ENCODE measurements at places on chromosomes 12 and 14.
A peak's percentile ranks its signal among the peaks of the same experiment; 100 is the strongest.

GRCh38 chr14:72996916-72997315 is 30.0 kb downstream of the ZFYVE1 start:
- DNase-seq: no peak

GRCh38 chr12:630656-631632 is 32.3 kb downstream of the NINJ2 start:
- peak; percentile 59 for DNase-seq

DNA sequence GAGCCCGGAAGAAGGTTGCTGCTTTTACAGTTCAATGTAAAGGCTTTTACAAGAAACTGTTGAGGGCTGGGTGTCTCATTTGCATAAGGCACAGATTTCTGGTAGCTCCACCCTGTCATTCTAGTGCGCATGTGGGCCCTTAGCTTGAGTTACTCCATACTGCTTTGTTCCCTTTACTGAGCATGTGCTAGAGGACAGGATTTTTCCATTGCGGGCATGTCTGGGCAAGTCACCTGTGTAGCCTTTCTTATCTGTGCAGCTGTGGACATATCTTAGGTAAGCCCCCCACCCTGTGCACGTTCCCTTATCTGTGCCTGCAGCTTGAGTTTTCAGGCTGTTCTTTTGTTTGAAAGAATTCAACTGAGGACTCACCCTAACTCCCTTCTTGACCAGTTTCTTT is 56.2 kb upstream of the ARHGAP5 start:
- no peak for DNase-seq

GRCh38 chr14:86501611-86502010 is 971.7 kb downstream of the FLRT2 start:
- DNase-seq: no peak

- no peak for DNase-seq
These were observed 58.1 kb downstream of the STAB2 start for GRCh38 chr12:103645202-103645601.

GRCh38 chr12:101620762-101621133 is 26.0 kb downstream of the MYBPC1 start:
- DNase-seq: no peak

- no peak for DNase-seq
These were observed 692.3 kb downstream of the C12orf50 start for GRCh38 chr12:87336814-87337336.
